GM12878 (cell line): ENCODE measurements at places on chromosomes 7 and 10.

DNA sequence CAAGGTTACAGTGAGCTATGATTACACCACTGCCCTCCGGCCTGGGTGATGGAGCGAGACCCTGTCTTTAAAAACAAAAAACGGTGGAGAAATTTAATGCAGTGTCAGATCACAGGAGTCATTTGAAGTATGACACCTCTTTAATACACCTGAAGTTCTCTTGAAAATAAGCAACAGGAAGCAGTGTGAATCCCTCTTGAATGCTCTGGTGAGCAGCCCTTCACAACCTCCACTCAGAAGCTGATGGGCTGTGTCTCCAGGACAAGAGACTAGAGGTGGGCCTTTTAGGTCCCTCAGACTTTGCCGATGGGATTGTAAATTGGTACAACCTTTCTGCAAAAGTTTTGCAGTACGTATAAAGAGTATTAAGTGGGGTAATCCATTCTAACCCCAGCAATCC is 50.1 kb downstream of the CYP26A1 start:
- no peak overlapping the region for H3K27ac ChIP-seq
- no peaks in the 10 kb centered on the region for H3K27me3 ChIP-seq
- DNase-seq = no peak
- no peaks in the 10 kb centered on the region for H3K36me3 ChIP-seq
- no peak overlapping the region for H3K4me3 ChIP-seq

DNA sequence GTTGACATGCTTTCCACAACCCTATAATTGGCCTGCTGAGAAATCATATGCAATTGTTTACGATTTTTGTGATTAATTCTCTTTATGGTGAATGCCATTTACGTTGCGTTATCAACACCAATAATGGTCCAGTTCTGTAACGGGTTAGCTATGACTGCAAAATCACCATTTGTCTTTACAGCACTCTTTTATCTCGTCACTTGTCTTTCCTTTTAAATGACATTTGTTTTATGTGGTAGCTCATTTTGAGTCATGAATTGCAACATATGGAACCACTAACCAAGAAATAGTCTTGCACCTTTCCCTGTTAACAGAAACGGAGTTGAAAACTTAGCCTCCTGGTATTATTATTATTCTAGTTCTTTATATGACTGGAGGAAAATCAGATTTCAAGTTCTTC is 3.1 kb upstream of the KIAA1217 start:
- no peaks in the 10 kb centered on the region for H3K36me3 ChIP-seq
- H3K27ac ChIP-seq = no peak overlapping the region
- DNase-seq = no peak

DNA sequence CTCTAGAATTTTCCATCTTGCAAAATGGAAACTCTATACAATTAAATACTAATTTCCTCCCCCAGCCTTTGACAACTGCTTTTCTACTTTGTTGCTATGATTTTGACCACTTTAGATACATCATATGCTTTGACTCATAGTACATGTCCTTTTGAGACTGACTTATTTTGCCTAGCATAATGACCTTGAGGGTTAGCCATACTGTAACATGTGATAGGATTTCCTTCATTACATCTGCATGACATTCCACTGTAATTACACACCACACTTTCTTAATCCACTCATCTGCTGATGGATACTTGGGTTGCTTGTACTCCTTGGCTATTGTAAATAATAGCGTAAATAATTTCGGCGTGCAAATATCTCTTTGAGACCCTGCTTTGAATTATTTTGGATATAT is 127.7 kb downstream of the JAZF1 start:
- no peaks in the 10 kb centered on the region for H3K36me3 ChIP-seq
- no peaks in the 10 kb centered on the region; the same call in 1 of the 2 replicates for H3K27me3 ChIP-seq
- no peak for DNase-seq

- peak overlapping the region; percentile 22; the same call in 1 of the 2 replicates for H3K4me3 ChIP-seq
- H3K27me3 ChIP-seq = no peaks in the 10 kb centered on the region
- peak; percentile 98 for DNase-seq
- peak overlapping the region; percentile 92 for H3K27ac ChIP-seq
- H3K36me3 ChIP-seq = no peaks in the 10 kb centered on the region
These were observed 178.6 kb upstream of the INHBA start for GRCh38 chr7:41881331-41882130.

DNA sequence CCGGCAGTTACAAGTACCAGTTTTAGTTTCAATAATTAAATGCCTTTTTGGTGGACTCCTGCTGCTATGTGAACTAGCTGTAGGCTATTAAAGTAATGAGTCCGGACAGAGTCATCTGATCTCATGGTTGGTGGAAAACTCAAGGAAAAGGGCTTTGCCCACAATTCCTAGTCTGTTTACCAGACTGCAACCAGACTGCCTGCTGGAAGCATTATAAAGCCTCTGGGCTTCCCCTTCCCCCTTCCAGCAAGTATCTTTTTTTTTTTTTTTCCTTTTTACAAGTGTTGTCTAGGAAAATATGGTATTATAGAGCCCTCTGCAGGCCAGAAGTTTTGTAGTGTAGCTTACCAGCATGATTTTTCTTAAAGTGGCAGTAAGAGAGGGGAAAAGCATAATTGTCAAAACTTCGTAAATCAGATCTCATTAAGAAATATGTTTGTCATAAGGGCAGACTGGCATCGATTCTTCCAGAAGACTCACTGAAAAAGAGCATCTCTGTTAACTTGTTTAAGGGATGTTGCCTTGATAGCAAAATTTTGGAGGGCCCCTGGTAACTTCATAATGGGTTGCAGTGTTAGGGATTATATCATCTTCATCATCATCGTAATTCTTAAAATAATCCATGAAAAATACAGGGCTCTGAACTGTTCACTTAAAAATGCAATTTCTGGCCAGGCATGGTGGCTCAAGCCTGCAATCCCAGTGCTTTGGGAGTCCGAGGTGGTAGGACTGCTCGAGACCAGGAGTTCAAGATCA is 181.3 kb downstream of the TAX1BP1 start:
- no peak overlapping the region for H3K4me3 ChIP-seq
- H3K4me1 ChIP-seq = peaks cover 7% of the 10 kb centered on the region
- DNase-seq = peak; percentile 48
- no peaks in the 10 kb centered on the region for H3K36me3 ChIP-seq
- H3K27me3 ChIP-seq = no peaks in the 10 kb centered on the region
- H3K27ac ChIP-seq = no peak overlapping the region

GRCh38 chr7:32673275-32673983 is 178.1 kb downstream of the AVL9 start:
- H3K4me3 ChIP-seq = no peak overlapping the region
- no peak overlapping the region for H3K27ac ChIP-seq
- H3K4me1 ChIP-seq = no peaks in the 10 kb centered on the region
- H3K36me3 ChIP-seq = no peaks in the 10 kb centered on the region

DNA sequence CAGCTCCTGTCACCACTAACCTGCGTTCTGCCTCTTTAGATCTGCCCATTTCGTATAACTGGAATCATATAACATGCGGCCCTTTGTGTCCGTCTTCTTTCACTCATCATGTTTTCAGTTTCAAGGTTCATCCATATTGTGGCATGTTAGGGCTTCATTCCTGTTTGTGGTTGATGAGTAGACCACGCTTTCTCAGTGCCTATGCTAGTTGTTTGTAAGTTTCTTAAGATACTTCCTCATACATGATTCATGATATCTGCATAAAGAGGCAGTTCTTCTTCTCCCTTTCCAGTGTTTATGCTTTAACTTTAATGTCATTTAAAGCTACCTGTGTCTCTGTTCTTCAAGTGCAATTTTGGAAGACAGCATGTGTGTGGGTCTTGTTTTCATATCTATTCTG is 79.5 kb upstream of the FAM20C start:
- no peaks in the 10 kb centered on the region for H3K27me3 ChIP-seq
- H3K36me3 ChIP-seq = no peaks in the 10 kb centered on the region
- DNase-seq = no peak
- no peak overlapping the region for H3K4me3 ChIP-seq

GRCh38 chr10:126551202-126551601 is 119.3 kb downstream of the C10orf90 start:
- H3K4me1 ChIP-seq = no peaks in the 10 kb centered on the region
- no peak overlapping the region for H3K4me3 ChIP-seq
- no peaks in the 10 kb centered on the region for H3K36me3 ChIP-seq
- H3K27me3 ChIP-seq = no peaks in the 10 kb centered on the region
- no peak overlapping the region for H3K27ac ChIP-seq

- peak overlapping the region; percentile 58 for H3K4me3 ChIP-seq
- H3K36me3 ChIP-seq = peaks cover 4% of the 10 kb centered on the region; the same call in 1 of the 2 replicates
- H3K27ac ChIP-seq = peak overlapping the region; percentile 98
- H3K27me3 ChIP-seq = no peaks in the 10 kb centered on the region
These were observed 27.2 kb downstream of the CCM2 start for GRCh38 chr7:45026984-45027773.

DNA sequence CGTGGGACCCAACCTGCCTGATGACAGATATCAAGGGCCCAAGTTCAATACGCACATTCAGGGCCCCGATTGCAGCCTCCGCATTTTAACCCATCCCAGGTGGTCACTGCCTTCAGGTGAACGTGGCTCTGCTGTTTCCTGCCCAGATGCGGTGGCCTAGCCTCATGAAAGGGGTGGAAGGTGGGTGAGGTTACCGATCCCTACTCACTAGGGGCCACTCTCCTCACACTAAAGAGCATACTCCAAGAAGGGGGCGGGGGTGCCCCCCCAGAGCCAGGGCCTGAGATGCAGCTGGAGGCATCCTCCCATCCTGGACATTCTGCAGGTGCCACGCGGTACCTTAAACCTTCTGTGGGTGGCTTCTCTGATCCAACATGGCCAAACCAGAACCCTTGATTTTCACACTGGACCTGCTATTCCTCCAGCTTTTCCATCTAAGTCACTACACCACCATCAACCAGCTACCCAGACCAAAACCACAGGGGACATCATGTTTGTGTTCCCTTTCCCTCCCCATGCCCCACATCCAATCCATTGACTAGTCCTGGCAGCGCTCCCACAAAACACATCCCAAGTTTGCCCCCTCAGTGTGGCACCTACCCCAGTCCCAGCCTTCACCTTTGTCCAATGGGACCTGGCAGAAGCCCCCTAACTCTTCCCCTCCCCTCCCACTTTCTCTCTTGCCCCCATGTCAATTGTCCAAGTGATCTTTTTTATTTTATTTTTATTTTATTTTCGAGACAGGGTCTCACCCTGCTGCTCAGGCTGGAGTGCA is 30.0 kb downstream of the PRLHR start:
- H3K27me3 ChIP-seq = no peaks in the 10 kb centered on the region; the same call in 1 of the 2 replicates
- no peaks in the 10 kb centered on the region for H3K36me3 ChIP-seq
- H3K4me1 ChIP-seq = no peaks in the 10 kb centered on the region
- no peak overlapping the region for H3K4me3 ChIP-seq

DNA sequence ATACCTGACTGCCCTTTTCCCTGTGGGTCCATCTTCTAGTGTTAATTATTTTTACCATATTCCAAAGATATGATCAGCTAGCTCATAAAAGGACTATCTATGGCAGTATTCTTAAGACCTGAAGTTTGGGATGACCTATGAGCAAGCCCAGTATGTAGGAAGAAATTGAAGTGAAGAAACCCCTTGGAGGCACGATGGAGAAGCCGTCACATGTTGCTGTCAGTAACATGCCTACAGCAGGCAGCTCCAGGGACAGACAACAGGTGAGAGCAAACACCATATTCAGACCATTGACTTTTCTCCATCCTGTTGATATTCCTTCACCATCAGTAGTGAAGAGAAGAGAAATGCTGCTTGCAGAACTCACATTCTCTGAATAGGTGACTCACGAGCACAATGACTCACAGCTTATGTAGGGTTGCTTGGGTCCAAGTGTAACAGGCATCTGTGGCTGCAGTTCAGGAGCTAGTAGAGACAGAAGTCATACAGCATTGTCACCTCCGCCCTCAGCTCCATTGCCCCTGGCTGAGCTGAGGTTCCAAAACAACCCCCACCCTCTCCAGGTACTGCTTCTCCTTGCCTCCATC is 8.4 kb upstream of the LYZL2 start:
- peaks cover 1% of the 10 kb centered on the region for H3K27me3 ChIP-seq
- H3K4me3 ChIP-seq = no peak overlapping the region
- no peaks in the 10 kb centered on the region for H3K36me3 ChIP-seq
- H3K4me1 ChIP-seq = no peaks in the 10 kb centered on the region
- no peak overlapping the region for H3K27ac ChIP-seq

DNA sequence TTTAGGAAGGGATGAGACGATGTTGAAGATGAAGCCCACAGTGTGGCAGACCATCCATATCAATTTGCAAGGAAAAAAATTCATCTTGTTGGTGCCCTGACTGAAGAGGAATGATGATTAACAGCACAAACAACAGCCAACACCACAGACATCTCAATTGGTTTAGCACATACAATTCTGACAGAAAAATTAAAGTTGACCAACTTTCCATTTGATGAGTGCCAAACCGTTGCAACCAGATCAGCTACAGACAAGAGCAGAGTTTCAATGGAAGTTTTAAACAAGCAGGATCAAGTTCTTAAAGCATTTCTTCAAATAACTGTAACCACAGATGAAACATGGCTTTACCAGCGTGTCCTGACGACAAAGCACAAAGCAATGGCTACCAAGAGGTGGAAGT is 132.4 kb upstream of the DNAJB12 start:
- no peak for DNase-seq
- H3K36me3 ChIP-seq = no peaks in the 10 kb centered on the region
- no peak overlapping the region for H3K27ac ChIP-seq
- no peaks in the 10 kb centered on the region for H3K4me1 ChIP-seq

DNA sequence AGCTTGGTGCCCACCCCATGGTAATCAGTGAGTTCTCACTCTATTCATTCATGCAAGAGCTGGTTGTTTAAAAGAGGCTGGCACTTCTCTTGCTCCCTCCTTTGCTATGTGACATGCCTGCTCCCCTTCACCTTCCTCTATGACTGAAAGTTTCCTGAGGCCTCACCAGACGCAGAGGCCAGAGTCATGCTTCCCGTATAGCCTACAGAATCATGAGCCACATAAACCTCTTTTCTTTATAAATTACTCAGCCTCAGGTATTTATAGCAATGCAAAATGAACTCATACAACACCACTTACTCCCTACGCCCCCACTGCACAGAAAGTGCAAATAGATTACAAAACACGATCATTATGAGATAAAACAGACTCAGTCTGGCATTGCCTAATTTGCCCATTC is 39.0 kb downstream of the SEC61G start:
- no peaks in the 10 kb centered on the region for H3K36me3 ChIP-seq
- no peaks in the 10 kb centered on the region for H3K4me1 ChIP-seq
- DNase-seq = no peak
- no peak overlapping the region for H3K4me3 ChIP-seq
- H3K27me3 ChIP-seq = no peaks in the 10 kb centered on the region
- no peak overlapping the region for H3K27ac ChIP-seq

GRCh38 chr7:79553811-79554555 is 100.5 kb upstream of the MAGI2 start:
- no peaks in the 10 kb centered on the region for H3K36me3 ChIP-seq
- no peak overlapping the region for H3K27ac ChIP-seq
- no peaks in the 10 kb centered on the region for H3K4me1 ChIP-seq
- H3K27me3 ChIP-seq = no peaks in the 10 kb centered on the region

DNA sequence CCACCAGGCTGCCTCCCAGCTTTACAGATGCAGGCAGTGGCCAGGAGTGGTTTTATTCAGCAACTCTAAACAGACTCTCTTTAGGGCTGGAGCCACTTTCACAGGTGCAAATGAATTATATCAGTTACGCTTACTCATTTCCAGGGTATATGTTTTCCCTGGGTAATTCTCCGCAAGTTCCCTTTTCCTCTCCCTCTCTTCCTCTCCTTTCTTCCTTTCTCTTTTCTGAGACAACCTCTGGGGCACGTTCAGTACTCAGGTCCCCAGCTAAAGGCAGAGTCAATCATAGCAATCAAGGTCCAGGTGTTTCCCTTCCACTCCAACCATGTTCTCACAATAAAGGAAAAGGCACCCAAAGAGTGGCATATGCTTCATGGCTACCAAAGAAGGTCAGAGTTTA is 41.3 kb downstream of the PDLIM1 start:
- H3K36me3 ChIP-seq = peaks cover 52% of the 10 kb centered on the region
- H3K4me1 ChIP-seq = peaks cover 42% of the 10 kb centered on the region
- H3K27ac ChIP-seq = no peak overlapping the region
- no peak overlapping the region for H3K4me3 ChIP-seq
